ENCODE measurements at places on chromosomes 11 and 22.

DNA sequence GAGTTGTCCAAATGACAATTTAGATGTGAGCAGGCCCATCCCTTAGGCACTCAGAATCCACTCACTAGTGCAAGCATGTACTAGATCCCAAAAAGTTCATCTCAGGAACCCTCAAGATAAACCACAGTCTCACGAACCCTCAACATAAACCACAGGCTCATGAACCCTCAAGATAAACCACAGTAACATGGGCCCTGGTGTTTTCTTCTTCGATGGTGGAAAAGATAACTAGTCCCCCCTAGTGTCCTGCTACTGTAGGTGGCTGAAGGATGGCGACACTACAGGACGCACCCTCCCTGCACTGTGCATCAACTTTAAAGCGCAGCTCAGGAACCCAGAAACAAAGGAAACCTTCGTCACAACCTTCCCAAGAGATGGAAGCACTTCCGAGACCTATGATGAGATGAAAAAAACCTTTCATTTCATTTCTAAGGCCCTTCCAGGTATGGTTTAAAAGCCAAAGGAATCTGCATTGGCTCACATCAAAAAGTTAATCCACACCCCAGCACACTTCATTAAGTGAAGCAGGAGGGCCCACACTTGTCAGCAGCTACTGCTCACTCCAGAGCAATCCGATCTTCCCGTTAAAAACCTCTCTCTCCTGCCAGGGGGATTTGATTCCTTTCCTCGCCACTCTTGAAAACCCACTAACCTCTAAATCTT lies 2.4 kb downstream of the LARGE1 start:
- peak; percentile 2 for DNase-seq

GRCh38 chr22:39877079-39877845 lies 16.3 kb downstream of the ENTHD1 start:
- DNase-seq, result no peak

- DNase-seq, result no peak
Observed at GRCh38 chr11:59206635-59207034, 6.1 kb downstream of the MPEG1 start.

GRCh38 chr22:42281284-42281683 lies 10.8 kb upstream of the TCF20 start:
- DNase-seq, result no peak

- no peak for DNase-seq
Observed at GRCh38 chr11:122509091-122509490, 146.4 kb upstream of the UBASH3B start.

DNA sequence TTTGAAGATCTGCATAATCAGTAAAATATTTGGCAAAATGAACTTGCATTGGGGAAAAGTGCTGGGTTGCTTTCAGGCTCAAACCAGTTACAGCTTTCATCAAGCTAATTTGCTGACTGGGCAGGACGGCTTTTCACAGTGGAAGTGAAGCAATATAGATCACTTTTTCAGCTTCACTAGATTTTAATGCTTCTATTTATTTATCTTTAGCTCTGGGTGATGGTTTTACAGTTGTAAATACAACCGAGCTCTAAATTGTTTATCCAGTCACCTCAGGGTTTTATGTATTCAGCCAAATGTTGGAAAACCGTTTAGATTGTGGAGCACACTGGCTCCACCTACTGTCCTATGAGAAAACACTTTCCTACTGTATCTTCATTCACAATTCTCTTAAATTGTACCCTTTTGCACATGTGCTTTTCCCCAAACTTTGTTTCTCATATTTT lies 58.2 kb downstream of the ACER3 start:
- peak; percentile 55 for DNase-seq

DNA sequence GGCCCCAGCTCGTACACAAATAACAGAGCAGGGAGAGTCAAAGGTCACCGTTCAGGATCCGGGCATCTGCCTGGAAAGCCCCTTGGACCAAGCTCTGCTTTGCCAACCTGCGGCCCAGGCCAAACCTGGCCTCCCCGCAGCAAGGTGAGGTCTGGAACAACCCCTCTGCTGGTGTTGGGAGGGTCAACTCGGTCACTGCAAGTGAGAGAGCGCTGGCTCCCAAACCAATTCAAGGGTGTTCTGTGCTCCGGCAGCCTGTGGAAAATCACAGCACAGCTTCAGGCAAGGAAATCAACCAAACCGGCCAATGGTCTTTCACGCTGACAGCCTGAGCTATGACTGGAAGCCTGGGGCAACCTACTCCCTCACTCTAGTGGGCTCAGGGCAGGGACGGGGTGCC lies 63.4 kb downstream of the MYH9 start:
- DNase-seq, result no peak

- no peak for DNase-seq
Observed at GRCh38 chr11:86931548-86932258, 23.5 kb downstream of the FZD4 start.

- no peak for DNase-seq
Observed at GRCh38 chr11:79269611-79270307, 171.1 kb downstream of the TENM4 start.

DNA sequence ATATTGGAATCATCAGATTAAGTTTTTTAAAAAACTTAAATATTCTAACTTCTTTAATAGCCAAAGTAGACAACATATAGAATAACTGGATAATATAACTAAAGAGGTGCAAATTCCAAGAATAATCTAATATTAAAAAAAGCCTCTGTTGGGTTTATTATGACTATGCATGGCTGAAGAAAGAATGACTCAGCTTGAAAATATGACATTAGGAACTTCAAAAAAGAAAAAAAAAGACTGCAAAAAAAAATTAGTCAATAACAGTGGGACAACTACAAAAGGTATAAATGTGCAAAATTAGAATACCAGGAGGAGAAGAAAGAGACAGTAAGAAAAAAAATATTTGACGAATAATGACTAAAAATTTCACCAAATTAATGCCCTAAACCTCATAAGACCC lies 1178.0 kb downstream of the JRKL start:
- no peak for DNase-seq

DNA sequence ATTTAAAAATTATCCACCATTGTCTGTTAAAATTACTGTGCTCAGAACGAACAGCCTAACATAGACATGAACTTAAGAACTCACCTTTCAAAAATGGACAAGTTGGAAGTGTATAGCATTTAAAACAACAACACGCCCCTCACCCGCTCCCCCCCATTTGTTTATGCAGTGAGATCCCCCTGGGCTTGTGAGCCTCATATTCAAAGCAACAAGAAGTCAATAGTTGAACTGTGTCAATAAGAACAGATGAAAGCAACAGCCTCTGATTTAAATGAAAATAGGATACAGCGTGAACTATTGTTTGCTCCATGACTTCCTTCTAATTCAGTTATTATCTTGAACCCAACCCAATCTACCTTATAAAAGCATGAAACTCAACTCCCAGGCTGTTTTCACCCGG lies 314.2 kb downstream of the BLID start:
- DNase-seq, result no peak

GRCh38 chr11:1559111-1559951 lies 12.7 kb downstream of the DUSP8 start:
- DNase-seq, result no peak

- DNase-seq, result no peak
Observed at GRCh38 chr11:129700701-129701100, 114.9 kb upstream of the TMEM45B start.

- no peak for DNase-seq
Observed at GRCh38 chr11:121961321-121961801, 154.7 kb downstream of the BLID start.

GRCh38 chr11:111378861-111379601 lies at the start of gene POU2AF1:
Gene POU2AF1, minus strand, starts transcription at chr11:111379275. Its CDS starts 98 bp downstream, at chr11:111379177.
- DNase-seq, result no peak

GRCh38 chr11:8832571-8833260 lies 78.3 kb upstream of the AKIP1 start:
- DNase-seq, result no peak

- DNase-seq, result no peak
Observed at GRCh38 chr22:38132136-38132535, 21.7 kb upstream of the BAIAP2L2 start.

- DNase-seq, result no peak
Observed at GRCh38 chr22:27627444-27627833, 174.1 kb downstream of the MN1 start.

DNA sequence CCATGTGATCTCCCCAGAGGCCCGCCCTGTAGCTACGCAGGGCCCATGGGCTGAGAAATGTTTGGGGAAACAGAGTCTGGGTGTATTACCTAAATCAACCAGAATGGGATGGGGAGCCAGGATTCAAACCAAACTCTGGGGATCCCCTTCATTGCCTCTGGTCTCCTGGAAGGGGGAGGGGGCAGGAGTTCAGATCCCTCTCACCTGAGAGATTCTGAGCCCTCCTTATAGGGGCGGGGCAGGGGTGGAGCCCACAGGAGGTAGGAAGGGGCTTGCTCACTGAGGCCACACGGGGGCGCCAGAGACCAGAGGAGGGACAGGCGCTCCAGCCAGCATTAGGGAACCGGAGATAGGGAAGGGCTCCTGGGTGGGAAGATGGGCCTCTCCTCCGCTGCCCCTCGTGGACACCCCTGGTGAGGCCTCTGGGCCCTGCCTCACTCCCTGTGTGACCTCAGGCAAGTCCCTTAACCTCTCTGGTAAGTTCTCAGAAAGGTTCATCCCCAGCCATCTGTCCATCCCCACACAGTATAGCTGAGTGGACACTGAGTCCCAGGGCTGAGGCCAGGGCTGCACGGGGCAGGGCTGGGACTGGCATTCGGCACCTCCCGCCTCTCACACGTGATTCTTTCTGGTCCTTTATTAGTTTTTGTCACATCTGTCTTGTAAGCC lies 2.7 kb upstream of the CDC42BPG start:
- peak; percentile 76 for DNase-seq

DNA sequence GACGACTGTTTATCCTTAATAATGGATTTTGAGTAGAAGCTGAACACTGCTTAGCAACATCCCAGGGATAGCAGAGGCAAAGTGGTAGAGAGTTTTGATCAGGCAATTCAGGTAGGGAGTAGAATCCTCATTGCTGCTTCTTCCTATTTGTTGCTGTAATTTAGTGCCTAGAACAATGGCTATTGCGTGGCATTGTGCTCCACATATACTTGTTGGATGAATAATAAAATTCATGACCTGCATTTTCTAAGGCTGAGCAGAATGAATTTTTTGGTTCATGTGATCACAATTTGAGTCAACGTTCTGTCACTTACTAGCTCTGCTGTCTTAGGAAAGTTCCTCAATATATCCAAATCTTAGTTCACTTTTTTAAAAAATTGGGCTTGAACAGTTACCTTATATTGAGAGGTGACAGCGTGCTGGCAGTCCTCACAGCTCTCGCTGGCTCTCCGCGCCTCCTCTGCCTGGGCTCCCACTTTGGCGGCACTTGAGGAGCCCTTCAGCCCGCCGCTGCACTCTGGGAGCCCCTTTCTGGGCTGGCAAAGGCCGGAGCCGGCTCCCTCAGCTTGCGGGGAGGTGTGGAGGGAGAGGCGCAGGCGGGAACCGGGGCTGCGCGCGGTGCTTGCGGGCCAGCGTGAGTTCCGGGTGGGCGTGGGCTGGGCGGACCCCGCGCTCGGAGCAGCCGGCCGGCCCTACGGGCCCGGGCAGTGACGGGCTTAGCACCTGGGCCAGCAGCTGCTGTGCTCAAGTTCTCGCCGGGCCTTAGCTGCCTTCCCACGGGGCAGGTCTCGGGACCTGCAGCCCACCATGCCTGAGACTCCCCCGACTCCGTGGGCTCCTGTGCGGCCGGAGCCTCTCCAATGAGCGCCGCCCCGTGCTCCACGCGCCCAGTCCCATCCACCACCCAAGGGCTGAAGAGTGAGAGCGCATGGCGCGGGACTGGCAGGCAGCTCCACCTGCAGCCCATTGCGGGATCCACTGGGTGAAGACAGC lies 350.6 kb downstream of the ETS1 start:
- DNase-seq, result no peak

GRCh38 chr11:120564573-120565311 lies 53.2 kb downstream of the GRIK4 start:
- DNase-seq, result no peak

DNA sequence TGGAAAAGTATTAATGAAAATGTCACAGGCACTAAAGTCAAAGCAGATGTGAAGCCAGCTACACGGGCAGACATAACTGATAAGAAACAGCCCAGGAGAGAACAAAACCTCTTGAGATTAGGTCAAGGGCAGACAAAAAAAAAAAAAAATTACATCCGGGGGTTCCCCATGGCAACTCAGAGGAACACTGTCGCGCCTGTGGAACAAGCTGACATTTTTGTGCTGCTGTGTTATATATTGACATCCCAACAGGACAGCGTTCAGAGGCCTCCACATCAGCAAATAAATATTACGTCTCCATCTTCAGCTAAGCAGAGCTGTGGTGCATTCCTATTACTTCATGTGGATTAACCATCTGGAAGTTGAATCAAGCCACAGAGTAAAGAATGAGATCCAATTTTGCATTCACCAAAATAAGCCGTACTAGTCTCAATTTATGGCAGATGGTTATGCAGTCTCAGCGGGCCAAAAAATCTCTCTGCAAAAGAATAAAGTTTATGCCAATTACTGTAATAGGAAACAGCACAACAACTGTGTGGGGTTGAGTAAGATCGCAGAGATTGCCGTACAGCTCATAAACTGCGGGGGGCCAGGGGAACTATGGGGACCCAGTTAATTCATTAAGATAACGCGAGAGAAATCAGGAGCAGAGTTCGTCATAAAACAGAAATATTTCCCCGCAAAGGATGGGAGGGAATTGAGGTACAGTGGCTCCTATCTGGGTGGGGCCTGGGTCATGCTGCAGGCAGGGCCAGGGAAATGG lies 41.3 kb upstream of the MN1 start:
- no peak for DNase-seq

DNA sequence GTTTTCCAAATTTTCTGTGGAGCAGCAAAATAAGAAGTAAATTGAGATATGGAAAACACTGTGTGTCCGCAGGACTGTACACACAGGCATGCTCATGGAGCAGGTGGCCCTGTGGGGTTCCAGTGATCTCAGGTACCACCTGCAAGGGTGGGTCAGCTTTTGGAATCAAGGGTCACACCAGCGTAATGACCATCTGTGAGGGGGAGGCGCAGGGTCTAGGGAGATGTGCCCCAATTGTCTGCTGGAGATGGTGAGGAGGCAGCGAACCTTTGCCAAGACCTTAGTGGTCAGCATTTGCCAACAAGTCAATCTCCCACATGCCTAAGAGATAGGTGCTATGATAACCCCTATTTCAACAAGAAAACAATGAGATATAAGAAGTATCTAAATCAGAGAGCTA lies 49.4 kb downstream of the SHANK2 start:
- no peak for DNase-seq

GRCh38 chr22:38489561-38490145 lies 16.5 kb downstream of the DDX17 start:
- no peak for DNase-seq

DNA sequence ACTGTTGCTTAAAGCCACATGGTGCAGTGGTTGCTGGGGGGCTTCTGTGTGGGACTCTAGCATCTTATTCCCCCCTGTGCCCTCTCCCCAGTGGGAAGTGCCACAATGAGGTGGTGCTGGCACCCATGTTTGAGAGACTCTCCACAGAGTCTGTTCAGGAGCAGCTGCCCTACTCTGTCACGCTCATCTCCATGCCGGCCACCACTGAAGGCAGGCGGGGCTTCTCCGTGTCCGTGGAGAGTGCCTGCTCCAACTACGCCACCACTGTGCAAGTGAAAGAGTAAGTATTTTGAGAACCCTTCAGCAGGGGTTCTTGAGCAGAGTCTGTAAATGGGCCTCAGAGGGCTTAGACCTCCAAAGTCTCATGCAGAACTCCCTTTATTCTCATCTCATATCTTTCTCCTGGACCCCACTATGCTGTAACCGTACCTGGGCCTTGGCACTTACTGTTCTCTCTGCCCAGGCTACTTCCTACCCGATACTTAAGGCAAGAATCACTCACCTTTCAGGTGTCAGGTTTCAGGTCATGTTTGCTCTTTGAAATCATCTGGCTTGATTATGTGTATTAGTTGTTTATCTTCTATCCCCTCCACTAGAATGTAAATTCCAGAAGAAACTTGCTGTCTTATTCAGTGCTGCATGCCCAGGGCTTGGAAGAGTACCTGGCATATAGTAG lies 32.4 kb downstream of the PIK3IP1 start:
- no peak for DNase-seq

GRCh38 chr11:85444479-85444878 lies 182.7 kb downstream of the DLG2 start:
- no peak for DNase-seq

All from SHP77 treated with DMSO at 0.1 percent for 48 hours (cell line).